ENCODE measurements at places on chromosomes 5 and 9.

DNA sequence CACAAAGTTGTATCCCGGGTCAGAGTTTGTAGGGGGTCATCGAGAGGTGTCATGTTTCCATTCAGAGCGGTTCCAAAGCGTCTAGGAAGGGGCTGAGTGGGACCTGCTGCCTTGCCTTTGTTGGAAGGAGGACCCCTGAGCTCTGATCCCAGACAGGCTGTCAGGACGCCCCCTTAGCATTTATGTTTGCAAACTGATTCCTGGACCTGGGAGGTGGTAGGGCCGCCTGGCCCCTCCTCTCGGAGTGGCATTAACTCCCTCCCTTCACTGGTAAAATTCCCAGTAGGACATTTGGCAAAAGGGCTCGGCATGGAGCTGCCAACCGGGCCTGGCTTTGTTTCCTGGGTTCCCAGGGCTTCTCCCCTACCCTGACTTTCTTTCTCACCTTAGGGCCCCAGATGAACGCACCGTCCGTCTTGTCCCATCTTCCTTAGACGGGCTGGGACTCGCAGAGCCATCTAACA is 2.5 kb downstream of the JADE2 start:
- no peak for DNase-seq

DNA sequence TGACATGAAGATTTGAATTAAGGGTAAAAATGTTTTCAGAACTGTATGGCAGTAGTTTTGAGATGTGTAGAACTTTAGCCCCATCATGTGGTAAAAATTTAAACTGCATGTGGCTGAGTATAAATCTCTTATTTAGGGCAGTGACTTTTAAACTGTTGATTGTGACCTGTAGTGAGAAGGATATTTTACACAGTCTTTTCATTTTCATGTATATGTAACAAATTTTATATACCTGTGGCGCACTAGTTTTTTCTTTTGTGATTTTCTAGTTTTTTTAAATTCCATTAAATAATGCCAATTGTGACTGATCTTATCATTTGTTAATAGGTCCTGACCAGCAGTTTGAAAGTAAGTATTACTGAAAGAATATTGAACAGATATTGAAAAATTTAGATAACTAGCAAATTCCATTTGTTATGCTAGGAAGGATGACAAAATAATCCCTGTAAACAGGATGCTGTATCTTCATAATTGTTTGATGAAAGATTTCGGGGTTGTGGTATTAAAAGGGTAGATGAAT is 47.2 kb downstream of the GPBP1 start:
- DNase-seq = no peak

DNA sequence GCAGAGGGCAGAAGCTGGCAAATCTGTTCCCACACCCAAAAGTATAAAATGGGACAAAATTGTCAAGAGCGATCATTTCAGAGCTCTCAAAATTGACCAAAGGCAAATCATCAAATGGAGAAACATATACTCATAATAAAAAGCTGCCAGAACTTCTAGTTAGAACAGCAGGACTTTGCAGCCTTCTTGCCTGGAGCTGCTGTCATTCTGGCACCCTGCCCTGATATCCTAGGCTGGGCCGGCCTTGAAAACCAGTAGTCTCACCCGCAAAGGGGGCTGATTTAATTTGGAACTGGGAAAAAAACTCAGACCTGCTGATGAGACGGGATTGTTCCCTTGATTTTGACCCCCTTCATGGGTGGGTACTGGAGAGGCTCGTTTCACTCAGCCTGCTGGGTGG is 18.5 kb downstream of the OR2V1 start:
- no peak for DNase-seq

DNA sequence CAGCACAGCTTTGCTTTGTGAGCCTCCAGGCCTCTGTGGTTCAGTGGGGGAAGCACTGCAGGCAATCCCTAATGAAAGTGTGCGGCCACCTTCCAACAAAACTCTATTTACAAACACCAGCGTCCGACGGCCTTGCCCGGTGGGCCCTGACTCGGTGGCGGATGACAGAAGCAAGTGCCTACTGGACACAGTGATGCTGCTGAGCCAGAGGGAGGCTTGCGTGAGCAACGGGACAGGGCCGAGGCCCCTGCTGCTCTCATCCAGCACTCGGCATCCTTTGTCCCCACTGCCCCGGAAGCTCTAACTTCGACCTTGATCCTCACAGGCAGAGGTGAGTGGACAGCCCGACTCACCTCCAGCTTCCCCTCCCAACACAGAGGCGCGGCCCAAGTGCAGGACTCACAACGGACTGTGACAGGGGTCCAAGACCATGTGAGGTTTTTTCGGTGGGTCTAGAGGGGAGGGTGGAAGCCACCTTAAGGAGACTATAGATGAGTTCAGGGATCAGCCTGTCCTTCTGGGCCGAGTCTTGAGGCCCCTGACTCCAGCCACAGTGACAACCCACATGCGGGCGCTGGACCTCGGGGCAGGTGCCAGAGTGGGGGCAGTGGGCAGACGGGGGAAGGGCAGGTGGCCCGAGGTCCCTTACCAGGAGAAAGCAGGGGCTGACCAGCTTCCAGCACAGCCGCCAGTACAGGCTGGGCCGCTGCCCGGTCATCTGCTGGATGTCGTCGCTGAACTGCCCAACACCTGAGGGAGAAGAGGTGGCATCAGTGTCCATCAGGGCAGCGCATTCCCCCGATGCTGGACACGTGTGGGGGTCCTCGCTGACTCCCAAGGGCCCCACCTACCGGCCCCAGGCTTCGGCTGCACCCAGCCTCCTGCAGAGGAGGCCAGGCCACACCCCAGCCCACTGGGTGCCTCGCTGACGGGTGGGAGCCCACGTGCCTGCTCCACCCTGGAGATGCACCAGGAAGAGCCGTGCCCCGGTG is 39.4 kb downstream of the SLC6A3 start:
- no peak for DNase-seq

DNA sequence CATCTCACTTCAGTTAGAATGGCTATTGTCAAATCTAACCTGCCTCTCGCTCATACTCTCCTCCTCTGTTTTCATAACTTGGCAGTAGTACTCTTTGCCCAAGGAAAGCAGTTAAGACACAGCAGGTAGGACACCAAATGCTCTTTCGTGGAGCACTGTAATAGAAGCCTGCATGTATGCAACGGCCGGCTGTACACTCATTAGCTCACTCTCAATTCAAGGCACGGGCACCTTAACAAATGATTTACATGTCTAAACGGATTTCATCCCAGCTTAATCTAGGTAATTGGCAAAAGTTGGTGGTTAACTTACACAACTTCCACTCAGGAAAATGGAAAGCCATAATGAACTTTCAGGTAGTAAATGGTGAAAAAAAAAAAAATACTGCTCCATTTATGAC is 14.9 kb downstream of the DEPDC1B start:
- no peak for DNase-seq

DNA sequence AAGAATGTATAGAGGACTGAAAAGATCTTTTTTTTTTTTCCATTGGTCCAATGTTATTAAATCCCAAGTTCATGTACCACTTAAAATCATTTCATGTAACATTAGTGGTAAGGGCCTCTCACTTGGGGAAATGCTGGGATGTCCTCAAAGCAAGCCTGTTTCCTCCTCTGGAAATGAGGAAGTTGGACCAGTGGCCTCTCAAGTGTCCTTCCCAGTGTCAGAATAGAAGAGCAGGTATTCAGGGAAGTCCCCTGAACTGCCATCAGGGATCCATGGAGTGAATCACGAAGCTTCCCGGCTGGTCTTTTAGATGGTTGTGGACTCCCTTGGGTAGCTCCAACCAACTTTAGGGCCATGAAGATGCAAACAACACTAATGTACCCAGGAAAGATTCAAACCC is 55.2 kb upstream of the AFAP1L1 start:
- no peak for DNase-seq

- DNase-seq = no peak
Observed at GRCh38 chr9:100098046-100098886, 534 bp downstream of the ERP44 start.

DNA sequence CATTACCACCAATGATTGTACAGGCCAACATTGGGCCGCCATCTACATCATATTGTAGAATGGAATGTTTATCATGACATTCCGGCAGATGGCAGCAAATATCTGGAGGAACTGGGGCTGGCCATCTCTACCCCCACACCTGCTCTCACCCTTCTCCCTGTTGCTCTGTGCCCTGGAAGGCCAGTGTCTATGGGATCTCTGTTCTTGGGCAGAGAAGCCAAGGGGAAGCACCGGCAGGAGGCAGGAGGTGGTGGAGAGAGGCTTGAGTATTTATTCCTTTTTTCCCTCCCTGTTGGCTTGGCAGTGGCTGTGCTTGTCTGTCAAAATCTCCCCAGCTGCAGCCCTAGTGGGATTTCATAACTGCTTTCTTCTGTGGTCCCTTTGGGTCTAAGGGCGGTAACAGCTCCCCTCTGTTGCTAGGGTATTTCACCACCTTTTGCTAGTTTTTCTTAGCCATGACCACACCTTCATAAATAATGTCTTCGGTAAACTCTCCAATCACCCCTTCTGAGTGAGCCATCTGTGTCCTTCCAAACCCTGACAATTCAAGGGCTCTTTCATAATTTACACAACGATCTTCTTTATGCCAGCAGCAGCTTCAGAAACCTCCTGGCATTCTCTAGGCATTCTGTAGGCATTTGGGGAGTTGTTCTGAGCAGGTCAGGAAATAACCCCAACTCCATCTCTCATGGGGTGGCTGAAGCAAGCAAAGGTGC is 225.8 kb downstream of the MELK start:
- DNase-seq = no peak

DNA sequence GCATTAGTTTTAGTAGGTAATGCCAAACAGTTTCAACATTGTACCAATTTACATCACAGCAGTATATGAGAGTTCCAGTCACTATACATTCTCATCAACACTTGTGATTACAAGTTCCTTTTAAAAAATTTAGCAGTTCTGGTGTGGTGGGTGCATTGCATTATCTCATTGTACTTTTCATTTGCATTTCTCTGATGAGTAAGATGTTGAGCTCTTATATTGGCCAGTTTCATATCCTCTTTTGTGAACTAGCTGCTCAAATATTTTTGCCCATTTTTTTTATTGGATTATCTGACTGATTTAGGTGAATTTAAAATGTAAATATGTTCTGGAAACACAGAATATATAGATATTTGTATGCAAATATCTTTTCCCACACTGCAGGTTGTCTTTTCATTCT is 160.9 kb upstream of the NR3C1 start:
- no peak for DNase-seq

DNA sequence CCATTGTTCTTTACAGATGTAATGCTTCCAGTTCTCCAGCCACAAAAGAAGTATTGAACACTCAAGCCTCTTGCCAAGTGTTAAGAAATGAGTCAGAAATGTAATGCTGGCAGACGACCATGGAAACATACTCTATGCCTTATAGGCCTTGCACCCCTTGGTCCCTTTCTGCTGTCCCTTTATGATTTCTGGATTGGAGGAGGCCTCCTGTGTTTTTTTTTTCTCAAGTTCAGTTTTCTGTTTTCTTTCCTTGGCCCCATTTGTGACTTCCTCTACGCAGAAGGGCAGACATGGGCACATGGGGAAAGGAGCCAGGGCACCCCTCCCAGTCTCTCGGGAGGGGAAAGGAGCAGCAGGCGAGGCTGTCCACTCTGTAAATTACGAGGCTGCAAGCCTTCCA is 53.4 kb downstream of the SNX18 start:
- no peak for DNase-seq

DNA sequence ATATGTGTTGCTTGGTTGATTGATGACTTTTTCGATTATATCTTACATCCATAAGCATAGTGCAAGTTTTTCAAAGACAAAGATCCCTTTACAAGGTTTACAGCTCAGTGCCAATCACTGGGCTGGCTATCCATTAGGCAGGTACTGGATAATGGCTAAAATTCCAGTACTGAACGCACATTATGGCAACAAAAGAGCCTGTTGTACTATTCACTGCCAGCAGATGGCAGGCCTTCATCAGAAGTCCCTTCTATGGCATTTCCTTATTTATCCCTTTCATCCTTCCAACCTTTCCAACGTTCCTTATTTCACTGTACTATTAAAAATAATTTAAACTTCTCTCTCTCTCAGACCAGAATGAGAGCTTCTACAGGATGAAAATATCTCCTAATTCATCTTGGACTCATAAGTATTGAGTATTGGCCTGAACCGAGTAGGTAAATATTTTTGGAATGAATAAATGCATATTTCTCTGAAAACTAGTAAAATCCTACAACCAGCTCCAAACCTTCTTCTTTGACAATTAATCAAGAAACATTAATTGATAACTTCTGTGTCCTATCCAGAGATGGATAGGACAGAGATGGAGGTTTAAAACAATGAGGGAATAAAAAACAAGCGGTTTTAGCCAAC is 6.7 kb upstream of the WNT8A start:
- peak; percentile 26 for DNase-seq

DNA sequence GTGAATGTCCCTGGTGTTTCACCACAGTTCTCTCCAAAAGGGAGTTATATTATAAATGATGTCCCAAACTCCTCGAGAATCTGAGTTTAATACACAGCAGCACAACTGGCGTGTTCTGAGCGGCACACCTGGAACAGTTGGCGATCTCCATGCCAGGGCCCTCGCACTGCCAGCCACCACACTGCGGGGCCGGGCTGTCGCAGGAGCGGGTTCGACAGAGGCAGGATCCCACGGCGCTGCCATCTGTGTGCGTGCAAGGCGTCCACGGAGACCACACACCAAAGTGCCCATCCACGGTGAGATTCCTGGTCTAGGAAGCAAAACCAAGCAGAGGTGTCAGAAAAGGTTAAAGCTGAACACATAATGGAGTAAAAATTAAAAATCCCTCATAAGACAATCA is 423.3 kb downstream of the SEMA5A start:
- no peak for DNase-seq

DNA sequence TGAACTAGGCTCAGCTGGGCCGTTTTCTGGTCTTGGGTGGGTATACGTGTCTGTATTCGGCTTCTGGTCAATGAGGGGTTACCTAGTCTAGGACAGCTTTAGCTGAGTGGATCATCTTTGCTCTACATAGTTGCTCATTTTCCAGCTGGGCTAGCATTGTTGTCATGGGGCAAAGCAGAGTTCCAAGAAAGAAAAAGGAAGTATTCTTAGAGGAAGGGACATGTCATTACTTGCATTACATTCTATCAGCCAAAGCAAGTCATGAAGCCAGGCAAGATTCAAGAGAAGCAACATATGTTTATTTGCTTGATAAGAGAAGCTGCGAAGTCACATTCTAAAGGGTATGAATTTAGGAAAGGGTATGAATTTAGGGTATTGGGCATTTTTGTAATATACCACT is 396.5 kb downstream of the ZNF608 start:
- DNase-seq = no peak

- DNase-seq = no peak
Observed at GRCh38 chr9:129485145-129485774, 135.6 kb downstream of the C9orf50 start.

DNA sequence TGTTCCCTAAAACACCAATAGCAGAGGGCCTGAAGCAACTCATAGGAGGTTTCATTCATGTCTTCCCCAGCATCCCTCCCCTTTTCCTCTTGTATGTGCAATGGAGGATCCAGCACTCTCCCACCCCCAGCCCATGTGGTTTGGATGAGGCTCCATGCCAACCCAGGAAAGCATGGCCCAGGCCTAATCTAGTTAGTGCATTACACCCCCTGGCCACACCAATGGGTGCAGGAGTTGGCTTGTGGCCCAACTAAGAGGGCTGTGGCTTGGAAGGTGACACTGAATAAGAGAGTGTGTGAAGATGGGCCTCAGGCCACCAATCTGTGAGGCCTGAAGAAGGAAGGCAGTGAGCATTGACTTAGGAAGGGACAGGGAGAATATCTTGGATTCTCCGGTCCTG is 70.8 kb upstream of the SMIM23 start:
- DNase-seq = no peak

Measured in non-pigmented ciliary epithelial cell (primary cell).